ENCODE measurements at places on chromosomes 13 and 19.

- DNase-seq: no peak
Measured at GRCh38 chr13:34162544-34162933, 344.6 kb downstream of the RFC3 start.

DNA sequence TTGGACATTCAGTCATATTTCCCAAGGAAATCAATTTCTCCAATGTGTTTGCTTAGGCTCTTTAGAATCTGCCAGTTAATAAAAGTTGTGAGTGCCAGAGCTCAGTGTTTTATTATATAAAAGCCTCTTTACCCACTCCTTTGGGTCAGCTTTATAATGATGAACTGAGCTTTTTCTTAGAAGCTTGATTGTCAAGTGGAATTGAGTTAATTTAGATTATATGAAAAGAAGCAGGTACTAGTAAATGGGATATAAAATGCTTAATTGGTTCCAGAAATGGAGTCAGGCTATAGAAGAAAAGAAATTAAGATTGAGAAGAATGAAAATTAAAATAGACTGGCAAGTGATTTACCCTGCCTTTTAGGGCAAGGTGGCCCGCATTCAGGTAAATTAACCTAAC, 363.2 kb downstream of the SLITRK6 start:
- DNase-seq: no peak

- no peak for DNase-seq
Measured at GRCh38 chr19:36093687-36094086, 17.3 kb upstream of the OVOL3 start.

- no peak for DNase-seq
Measured at GRCh38 chr19:18437491-18438330, at the start of gene ISYNA1. Gene ISYNA1 (minus strand): TSS chr19:18438133. CDS start chr19:18437979, 154 bp downstream.

DNA sequence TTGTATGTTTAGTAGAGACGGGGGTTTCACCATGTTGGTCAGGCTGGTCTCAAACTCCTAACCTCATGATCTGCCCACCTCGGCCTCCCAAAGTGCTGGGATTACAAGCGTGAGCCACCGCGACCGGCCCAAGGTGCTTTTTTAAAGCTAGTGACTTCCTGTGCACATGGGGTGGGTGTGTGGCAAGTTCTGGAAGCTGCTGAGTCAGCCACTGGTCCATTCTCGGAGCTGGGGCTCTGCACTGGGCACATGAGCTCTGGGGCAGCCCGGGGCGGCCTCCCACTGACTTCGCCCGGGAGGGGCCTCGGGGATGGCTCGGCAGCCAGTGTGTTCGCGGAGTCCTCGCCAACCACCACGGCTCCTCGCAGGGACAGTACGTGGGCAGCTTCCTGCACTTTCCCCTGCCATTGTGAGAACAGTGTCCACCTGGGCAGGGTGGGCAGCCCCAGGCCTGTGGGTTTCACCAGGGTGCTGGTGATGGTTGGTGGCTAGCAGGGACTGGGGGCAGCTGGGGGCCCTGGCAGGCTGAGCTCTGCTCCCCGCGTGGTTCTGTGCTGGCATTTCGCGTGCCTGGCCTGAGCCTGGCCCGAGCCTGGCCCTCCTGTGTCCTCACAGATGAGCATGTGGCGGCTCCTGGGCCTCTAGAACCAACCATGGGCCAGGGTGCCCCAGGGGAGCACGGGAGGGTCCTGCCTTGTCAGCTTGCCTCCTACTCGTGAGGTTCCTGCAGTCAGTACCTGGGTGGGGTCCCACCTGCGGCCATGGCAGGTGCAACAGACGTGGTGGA, 12.2 kb downstream of the CBARP start:
- DNase-seq: no peak

DNA sequence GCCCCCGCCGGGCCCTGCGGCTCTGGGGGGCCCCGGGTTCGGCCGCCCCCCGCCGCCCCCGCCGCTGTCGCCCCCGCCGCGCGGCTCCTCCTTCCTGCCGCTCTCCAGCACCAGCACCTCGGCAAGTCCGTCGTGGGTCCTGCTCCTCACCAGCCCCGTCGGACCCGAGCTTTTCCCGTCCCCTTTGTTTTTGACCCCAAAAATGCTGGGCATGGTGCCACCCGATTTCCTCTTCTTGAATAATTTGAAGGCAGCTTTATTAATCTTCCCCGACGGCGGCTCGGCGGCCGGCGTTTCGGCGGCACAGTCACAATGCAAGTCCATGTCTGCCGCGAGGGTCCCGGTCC, 945 bp downstream of the AMER2 start:
- DNase-seq: no peak

GRCh38 chr19:14237014-14237941, 31.3 kb upstream of the ADGRL1 start:
- no peak for DNase-seq

GRCh38 chr19:45376045-45376724, 5.8 kb upstream of the ERCC2 start:
- DNase-seq: peak; percentile 39

DNA sequence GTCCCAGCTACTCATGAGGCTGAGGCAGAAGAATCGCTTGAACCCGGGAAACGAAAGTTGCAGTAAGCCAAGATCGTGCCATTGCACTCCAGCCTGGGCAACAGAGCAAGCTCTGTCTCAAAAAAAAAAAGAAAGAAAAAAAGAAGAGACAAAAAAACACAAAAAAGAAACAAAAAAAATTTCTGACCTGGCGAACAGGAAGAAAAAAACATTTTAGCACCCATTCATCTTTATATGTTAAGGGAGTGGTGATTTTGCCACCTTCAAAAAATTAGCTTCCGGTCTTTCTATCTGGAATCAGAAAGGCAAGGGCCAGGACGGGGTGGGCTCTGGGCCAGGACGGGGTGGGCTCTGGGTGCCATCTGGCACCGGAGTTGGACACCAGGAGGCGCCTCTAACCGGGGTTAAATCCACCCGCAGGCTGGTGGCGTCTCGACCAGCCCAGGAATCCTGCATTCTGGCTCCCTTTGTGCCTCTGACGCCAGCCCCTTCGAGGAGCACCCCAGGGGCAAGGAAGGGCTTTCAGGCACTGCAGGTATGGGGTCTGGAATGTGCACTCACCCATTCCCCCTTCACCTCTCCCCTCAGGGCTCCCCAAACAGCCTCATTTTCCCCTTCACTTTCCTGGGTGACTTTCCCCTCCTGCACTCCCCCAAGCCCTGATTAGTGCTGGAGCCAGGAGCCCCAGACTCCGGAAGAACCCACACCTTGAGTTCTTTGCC, 10.4 kb upstream of the ZSWIM4 start:
- no peak for DNase-seq

- DNase-seq: no peak
Measured at GRCh38 chr13:106917024-106917571, 349.2 kb upstream of the ARGLU1 start.

DNA sequence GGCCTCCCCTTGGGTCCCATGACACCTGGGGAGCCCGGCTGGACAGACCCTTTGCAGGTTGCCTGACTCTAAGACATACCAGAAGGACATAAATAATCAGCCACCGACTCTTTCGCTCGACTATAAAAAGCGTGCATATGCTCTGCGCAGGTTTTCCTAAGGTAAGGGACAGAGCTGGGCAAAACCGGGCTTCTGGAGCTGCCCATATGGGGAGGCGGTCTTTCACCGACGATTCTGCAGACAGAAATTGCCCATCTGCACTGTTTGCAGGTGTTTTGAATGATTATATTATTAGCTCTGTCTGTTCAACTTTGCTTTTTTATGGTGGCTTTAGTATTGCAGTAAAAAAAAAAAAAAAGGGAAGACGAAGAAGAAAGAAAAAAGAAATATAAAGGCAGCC, 347.2 kb downstream of the TSHZ3 start:
- DNase-seq: no peak

DNA sequence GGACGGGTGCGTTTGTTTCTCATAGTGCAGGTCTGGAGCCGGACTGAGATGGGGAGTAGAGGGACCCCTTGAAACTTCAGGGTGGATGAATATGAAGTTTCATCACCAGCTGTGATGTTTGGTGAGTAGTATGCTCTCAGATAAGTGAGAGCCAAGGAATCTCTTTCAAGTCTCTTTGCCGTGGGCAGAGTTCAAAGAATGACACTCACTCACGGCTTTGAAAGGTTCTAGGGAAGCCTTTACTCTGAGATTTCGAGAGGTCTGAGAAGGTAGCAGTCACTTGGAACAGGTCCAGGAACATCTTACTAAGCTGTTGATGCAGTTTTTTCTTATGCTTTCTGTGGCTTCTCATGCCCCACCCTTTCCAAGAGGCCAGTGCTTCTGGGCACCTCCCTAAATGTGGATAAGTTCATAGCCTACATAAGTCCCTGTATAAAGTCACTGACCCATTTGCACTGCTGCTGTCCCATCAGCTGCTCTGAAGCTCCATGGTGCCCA, at the start of gene IGFL2:
TSS of gene IGFL2 (plus strand) at position 448 of the 498 bp plus-strand sequence. CDS start at position 489, 41 bp downstream.
- no peak for DNase-seq

- DNase-seq: no peak
Measured at GRCh38 chr19:10551698-10552301, 8.1 kb downstream of the ATG4D start.

DNA sequence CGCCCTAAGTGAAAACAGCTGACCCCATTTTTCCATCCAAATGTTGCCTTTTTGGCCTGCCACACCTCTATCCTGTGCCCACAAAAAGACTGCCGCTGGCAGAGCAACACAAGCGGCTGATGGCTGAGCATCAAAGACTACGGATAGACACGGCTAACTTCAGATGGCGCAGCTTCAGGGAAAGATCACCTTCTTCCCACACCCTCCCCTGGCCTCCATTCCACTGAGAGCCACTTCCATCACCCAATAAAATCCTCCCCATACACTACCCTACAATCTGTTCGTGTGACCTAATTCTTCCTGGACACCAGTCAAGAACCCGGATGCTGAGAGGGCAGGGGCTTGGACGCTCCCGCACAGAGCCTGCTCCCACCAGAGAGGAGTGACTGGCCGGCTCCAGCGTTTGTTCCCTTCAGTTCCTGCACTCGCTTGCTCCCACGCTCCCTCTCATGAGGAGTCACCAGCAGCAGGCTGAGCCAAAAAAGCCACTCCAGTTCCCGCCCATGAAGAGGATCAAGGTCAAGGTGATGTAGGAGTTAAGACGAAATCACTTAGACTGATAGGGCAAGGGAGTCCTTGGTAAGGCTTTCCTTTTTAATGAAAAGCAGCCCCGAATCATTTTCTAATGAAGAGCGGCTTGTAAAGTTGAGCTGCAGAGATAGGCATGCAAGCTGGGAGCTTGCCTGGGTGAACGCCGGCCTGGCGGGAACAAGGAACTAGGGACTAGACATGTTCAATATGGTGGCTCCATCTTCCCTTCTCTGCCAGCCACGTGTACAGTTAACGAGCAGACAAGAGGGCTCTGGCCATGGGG, 35.7 kb downstream of the TSKS start:
- no peak for DNase-seq
